Stimulated activated CD8-positive, alpha-beta memory T cell treated with anti-CD3 and anti-CD28 coated beads, Interleukin-4, amount 100 ng/mL, for 4 hours (primary cell): ENCODE measurements at places on chromosomes 5 and 9.

DNA sequence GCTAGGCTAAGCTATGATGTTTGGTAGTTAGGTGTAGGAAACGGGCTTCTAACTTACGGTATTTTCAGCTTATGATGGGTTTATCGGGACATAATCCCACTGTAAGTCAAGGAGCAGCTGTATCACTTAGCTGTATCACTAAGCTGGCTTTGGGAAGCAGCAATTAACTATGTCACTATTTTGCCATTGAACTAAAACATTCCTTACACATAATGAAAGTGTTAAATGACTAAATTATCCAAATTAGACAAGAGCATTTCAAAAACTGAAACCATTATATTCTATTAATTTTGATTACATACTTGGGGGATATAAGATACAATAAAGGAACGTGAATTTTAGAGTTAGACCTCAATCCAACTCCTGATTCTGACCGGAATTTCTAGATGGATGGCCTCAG, 188.3 kb downstream of the AGTPBP1 start:
- no peak for DNase-seq

GRCh38 chr9:88745276-88746001, 210.5 kb downstream of the NXNL2 start:
- DNase-seq: no peak

DNA sequence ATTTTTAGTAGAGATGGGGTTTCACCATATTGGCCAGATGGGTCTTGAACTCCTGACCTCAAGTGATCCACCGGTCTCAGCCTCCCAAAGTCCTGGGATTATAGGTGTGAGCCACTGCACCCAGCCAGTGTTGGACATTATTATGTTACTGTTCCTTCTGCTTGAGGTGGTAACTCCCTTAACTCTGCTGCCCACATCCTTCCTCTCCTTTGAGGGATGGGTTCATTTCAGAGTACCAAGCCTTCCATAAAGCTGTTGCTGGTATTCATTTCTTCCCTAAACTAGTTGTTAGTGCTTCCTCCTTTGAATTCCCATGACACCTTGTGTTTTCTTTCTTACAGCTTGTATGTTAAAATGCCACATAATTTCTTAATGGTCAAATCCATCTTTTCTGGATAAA, 54.0 kb downstream of the CTNNA1 start:
- no peak for DNase-seq

GRCh38 chr5:107774316-107774715, 103.6 kb upstream of the EFNA5 start:
- DNase-seq: no peak

GRCh38 chr9:2028888-2029287, 13.7 kb downstream of the SMARCA2 start:
- no peak for DNase-seq

GRCh38 chr5:58246461-58246944, 213.4 kb downstream of the PLK2 start:
- no peak for DNase-seq

- DNase-seq: no peak
Measured at GRCh38 chr5:104267320-104268015, 704.9 kb upstream of the NUDT12 start.

GRCh38 chr5:36885566-36886485, 9.3 kb downstream of the NIPBL start:
- DNase-seq: no peak

- no peak for DNase-seq
Measured at GRCh38 chr5:148834689-148835088, 8.3 kb downstream of the ADRB2 start.

DNA sequence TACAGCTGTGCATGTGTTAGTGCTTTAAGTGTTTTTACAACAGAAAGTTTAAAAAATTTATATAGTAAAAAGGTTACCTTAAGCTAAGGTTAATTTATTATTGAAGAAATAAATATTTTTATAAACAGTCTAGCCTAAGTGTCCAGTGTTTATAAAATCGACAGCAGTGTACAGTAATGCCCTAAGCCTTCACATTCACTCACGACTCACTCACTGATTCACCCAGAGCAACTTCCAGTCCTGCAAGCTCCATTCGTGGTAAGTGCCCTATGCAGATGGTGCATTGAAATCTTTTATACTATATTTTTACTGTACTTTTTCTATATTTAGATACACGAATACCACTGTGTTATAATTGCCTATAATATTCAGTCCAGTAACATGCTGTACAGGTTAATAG, 159.1 kb downstream of the ROR2 start:
- no peak for DNase-seq

DNA sequence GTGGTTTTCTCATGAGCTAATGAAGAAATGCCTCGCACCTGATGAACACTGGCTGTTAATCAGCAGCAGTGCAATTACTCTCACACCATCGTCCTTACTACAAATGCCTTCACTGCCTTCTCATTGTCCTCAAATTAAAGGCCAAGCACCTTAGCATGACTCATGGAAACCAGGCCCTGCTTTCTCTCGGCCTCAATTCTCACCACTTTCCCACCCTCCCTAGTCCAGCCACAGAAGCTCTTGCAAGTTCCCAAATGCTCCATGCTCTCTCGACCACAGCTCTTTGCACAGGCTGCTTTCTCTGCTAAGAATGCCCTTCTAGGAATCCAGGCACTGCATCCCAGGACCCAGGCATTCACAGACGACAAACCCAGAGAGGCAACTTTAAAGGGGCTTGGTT, 94.6 kb upstream of the KLF4 start:
- no peak for DNase-seq

DNA sequence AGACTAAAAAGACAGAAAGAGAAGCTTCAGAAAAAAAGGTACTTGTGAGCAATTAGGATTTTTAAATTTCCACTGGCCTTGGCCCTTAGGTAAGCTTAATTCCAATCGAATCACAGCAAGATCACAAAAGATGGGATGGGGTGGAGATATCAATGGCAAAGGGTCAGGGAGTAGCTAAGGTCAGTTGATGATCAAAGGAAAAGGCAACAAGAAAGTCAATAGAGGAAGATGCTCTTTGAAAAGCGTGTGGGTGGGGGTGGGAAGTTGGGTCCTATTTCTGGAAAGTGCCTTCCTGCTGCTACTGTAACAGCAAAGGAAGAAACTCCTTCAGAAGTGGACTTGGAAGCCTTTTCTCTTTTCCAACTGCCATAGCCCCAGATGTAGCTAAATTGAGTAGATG, 7.3 kb downstream of the C1QTNF3 start:
- DNase-seq: no peak

DNA sequence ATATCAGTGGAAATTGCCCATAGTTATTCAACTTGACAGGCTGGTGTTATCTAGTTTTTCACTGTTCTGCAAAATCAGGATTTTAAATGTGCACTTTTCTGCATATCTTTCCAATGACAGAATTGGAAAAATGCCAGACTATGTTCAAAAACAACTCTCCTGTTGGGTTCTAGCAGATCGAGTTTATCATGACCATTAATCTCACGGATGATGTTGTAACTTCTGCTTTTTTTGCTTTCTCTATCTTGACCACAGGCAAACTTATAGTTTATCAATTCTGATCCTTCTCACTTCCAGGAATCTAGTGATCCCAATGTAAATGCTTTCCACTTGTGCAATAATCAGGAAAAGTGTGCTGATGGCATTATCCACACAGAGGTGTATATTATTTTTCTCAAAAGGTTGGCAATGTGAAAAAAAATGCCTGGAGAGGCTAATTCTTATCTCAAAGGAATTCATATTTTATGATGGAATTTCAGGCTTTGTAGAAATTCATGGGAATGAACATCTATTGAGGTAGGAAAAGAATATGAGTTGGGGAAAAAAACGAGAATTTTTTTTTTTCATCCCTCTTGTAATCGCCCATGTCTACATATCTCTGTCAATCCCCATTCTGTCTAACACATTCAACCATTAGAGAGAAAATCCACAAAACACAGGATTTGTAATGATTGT, 73.6 kb upstream of the DAB2 start:
- no peak for DNase-seq

DNA sequence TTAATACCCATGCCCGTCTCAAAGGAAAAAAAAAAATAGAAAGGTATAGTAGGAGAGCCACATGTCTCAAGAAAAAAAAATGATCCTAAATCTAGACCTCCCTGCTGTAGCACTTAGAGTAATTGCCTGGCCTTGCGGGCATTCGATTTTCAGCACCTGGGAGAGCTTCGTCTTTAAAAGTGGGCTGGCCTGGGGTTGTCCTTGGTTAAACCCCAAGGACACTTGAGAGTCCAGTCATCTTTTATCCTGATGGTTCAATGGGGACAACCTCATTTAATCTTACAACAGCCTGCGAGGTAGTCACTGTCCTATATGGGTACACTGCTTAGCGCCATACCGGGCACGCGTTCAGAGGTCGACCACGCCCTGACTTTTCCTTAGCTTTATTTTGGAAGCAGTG, 60.1 kb downstream of the MAT2B start:
- no peak for DNase-seq

DNA sequence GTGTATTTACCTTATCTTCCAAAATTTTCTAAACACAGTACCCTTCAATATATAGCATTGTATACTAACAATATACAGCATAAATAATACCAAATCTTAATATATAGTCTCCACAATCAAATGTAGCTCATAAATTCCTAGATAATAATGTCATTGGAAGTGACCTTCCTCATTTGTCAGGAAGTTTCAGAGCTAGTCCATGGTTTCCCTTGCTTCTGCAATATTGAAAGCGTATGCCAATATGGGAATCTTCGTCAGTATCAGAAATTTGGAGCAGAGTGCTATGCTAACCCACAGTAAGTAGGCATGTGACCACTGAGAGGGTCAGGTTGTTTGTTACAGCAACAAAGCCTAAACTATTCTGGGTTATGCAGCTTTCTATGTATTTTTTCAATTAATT, 774.9 kb upstream of the CDH10 start:
- no peak for DNase-seq

DNA sequence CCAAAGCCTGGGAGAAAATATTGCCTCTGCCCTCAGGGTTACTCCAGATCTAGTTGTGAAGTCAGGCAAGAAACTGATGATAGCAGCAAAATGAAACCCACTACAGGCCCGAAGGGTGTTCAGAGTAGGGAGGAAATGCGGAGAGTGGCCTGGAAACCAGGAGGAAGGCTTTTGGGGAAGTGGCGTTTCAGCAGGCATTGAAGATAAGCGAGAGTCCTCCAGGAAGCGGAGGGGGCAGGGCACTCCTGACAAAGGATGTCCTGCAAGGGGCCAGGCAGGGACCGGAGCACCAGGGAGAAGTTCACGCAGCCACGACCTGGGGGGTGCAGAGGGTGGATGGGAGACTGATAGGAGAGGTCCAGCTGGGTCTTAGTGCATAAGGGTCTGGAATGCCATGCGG, 7.8 kb upstream of the FOXI1 start:
- DNase-seq: no peak

DNA sequence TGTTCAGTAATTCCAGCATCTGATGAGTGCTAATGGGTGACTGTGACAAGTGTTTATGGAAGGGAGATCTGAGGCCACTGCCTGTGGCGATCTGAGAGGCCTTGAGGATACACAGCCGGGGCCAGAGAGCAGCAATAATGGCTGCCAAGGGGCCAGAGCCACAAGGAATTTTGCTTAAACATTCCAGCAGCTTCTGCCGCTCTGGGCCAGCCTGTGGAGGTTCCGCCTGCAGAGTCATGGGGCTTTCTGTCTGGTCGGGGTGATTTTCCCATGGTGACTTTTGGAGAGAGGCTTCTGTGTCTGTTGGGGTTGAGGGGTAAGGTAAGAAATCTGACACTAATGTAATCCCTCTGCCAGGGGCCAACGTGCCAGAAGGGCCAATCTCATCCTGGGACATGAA, 353.5 kb downstream of the ADAMTS6 start:
- no peak for DNase-seq
